Activated T-helper 17 cell treated with anti-CD3 and anti-CD28 coated beads, Interleukin-2, amount 50 U/mL, for 72 hours (primary cell): ENCODE measurements at places on chromosomes 16 and 17.

GRCh38 chr17:58278661-58279015 lies 2.1 kb downstream of the MPO start:
- no peak overlapping the region for H3K27ac ChIP-seq
- peaks cover under 1% of the 10 kb centered on the region for H3K4me1 ChIP-seq
- H3K4me3 ChIP-seq: no peak overlapping the region
- peaks cover 23% of the 10 kb centered on the region for H3K27me3 ChIP-seq
- ATAC-seq: no peak

DNA sequence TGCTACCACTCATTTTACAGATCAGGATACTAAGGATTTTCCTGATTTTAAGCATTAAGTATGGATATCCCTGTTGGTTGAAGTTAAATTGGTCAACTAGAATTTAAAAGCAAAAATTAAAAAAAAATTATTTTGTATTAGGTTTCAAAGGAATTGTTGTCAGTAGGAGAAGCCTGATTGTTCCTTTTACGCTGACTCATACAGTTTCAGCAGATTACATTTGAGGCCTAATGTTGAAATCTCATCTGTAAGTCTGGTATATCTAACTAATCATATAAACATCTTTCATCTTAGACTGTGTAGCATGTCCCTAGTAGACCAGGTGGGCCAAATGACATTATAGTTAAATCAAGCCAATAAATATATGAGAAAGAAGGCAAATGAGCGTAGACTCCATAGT lies 83.5 kb downstream of the FTO start:
- H3K27ac ChIP-seq: no peak overlapping the region
- H3K4me3 ChIP-seq: no peak overlapping the region
- H3K27me3 ChIP-seq: no peaks in the 10 kb centered on the region
- peaks cover 7% of the 10 kb centered on the region for H3K4me1 ChIP-seq
- H3K36me3 ChIP-seq: no peaks in the 10 kb centered on the region

DNA sequence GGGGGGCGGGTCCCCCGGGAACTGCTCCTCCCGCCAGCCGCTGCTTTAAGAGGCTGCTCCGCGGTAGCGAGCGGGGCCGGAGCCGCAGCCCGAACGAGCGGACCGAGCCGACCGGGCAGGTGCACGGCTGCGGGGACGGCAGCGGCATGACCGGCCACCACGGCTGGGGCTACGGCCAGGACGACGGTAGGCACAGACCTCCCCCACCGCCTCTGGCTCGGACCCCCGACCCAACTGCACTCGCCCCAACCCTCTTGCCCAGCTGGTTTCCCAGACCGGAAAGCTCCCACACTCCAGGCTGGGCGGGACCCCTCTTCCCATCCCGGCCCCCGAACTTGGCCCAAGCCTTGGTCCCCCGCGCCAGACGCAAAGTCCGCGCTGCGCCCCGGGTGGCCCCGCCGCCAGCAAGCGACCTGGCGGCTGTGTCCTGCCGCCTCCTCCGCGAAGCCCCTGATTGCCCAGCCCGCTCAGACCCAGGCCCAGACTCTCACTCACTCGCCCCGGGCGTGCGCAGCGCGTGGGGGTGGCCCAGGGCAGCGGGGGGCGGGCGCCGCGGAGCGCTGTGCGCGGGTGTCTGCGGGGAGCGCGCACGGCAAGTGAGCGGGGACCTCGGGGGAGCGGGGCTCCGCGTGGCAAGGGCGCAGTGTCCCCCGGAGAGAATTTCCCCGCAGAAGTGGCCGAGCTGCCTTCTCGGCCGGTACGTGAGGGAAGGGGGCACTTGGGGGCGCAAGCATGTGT lies at the start of gene CA7:
CA7 (plus strand) TSS at position 73 of the 738 bp plus-strand sequence; CDS start at position 147, 74 bp downstream.
- no peaks in the 10 kb centered on the region for H3K36me3 ChIP-seq
- H3K4me3 ChIP-seq: peak within 1 kb of the TSS; percentile 57
- peaks cover 31% of the 10 kb centered on the region for H3K27me3 ChIP-seq
- no peak for ATAC-seq
- H3K4me1 ChIP-seq: no peaks in the 10 kb centered on the region
- no peak within 1 kb of the TSS for H3K27ac ChIP-seq

DNA sequence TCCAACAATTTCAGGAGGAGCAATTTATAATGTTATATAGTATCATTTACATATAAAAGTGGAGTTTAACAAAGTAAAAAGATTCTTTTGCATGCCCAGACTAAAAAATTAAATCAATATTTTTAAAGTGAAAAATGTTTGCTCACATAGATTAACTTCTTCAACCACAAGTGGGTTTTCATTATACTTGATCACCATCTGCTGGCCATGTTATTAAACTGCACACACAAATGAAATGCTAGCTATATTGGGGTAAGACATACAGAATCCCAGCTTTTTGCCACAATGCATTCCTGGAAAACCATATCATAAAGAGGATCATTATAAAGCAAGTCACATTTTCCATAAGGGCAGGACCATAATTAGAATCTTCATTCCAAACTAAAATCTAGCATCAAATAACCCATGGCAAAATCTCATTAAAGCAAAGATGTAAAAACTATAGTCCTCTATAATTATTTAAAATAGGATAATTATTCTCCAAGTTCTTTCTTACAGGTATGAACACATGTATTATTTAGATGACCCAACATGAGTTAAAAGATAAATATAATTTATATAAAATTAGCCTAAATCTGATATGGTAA lies 26.3 kb downstream of the CEP112 start:
- H3K4me1 ChIP-seq: peaks cover 5% of the 10 kb centered on the region
- H3K27ac ChIP-seq: no peak overlapping the region
- no peaks in the 10 kb centered on the region for H3K27me3 ChIP-seq
- no peaks in the 10 kb centered on the region for H3K36me3 ChIP-seq

DNA sequence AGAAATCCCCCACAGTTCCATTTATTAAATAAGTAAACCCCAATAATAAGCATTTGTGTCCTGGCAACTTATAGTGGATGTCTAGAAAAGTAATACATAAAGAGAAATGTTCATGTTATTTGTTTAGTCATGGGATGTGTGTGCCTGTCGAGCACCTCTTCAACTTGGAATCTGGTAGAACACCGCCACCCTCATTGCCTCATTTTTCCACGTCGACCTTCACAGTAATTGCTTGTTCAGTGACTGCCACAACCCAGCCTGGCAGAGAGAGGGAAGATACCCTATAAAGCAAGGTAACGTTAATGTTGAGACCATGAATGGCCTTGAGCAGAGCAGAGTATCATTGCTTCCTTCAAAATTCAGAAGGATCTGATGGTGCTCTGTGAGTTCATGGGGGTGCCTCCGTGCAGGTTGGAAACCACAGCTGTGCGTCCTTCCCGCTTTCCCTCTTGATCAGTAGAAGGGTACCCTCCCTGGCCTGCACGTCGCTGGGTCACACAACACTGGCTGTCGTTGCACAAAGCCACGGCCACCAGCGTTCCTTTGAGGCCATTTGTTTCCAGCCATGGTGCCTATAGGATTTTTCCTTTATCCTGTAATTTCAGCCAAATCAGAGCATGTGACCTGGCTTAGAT lies 3.7 kb upstream of the DNASE1 start:
- no peak for ATAC-seq
- no peaks in the 10 kb centered on the region for H3K4me1 ChIP-seq
- no peak overlapping the region for H3K27ac ChIP-seq

DNA sequence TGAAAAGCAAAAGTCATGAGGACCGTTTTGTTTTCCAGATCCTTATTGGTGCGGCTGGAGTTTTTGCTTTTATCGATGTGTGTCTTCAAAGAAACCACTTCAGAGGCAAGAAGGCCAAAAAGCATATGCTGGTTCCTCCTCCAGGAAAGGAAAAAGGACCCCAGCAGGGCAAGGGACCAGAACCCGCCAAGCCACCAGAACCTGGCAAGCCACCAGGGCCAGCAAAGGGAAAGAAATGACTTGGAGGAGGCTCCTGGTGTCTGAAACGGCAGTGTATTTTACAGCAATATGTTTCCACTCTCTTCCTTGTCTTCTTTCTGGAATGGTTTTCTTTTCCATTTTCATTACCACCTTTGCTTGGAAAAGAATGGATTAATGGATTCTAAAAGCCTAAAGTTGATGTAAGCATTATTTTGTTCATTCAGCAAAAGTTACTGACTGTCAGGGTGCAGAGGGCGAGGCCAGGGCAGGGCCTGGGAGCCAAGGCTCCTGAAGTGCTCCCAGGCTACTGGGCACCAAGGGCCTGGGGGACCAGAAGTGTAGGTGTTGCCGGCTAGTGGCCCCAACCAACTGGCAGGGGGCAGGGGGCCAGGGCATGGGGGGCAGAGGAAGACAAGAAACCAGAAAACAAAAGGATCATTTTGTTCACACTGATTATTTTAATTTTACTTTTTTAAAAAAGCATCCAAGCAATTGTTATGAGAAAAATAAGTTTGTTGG lies 8.8 kb downstream of the CMTM2 start:
- H3K4me1 ChIP-seq: peaks cover 12% of the 10 kb centered on the region
- H3K27me3 ChIP-seq: no peaks in the 10 kb centered on the region
- H3K4me3 ChIP-seq: no peak overlapping the region
- no peak for ATAC-seq

- H3K36me3 ChIP-seq: no peaks in the 10 kb centered on the region
- peaks cover 38% of the 10 kb centered on the region for H3K4me1 ChIP-seq
- peak overlapping the region; percentile 86 for H3K27ac ChIP-seq
- no peaks in the 10 kb centered on the region for H3K27me3 ChIP-seq
Observed at GRCh38 chr17:68460715-68461114, 3.4 kb upstream of the WIPI1 start.
